ENCODE measurements at places on chromosomes 2 and 18. TPM values are rescaled to one million over a fixed set of nuclear protein-coding genes. Genes with fewer than 3 reads are reported as not detected.

The RNU2-63P gene
- total RNA-seq: 39.1 TPM

The EN1 gene
- total RNA-seq: not detected

The GALNT13 gene
- total RNA-seq: 0.16 TPM

The CCDC74B gene
- 1.4 TPM for total RNA-seq

The SMYD1 gene
- total RNA-seq: not detected

The COBLL1 gene
- total RNA-seq: 0.45 TPM

The IL37 gene
- total RNA-seq: not detected

The XIRP2 gene
- not detected for total RNA-seq

DNA sequence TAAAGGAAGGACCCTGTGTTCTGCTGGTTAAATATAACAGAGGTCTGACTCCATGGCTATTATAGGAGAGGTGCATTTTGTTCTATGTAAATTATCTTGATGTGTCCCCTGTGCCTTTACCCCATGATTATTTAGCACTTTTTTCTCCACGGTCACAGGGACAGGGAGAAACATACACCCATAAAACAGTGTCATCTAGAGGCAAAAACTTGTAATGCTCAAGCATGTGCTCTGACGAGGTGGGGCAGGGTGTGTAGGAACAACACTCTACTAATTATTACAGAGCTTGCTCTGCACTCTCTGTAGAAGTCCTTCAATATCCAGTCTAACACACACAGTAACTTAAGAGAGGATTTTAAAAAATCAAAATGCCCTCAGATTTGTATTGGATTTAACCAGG, 187.9 kb downstream of the NEDD4L start:
- H3K27ac ChIP-seq: no peak overlapping the region
- H3K27me3 ChIP-seq: no peaks in the 10 kb centered on the region
- peaks cover 3% of the 10 kb centered on the region for H3K4me1 ChIP-seq
- no peaks in the 10 kb centered on the region for H3K36me3 ChIP-seq
- DNase-seq: no peak
- H3K4me3 ChIP-seq: no peak overlapping the region

GRCh38 chr2:181790716-181791649, 100.5 kb upstream of the ITPRID2 start:
- H3K36me3 ChIP-seq: no peaks in the 10 kb centered on the region
- peak overlapping the region; percentile 68 for H3K27ac ChIP-seq
- peak; percentile 15 for DNase-seq

DNA sequence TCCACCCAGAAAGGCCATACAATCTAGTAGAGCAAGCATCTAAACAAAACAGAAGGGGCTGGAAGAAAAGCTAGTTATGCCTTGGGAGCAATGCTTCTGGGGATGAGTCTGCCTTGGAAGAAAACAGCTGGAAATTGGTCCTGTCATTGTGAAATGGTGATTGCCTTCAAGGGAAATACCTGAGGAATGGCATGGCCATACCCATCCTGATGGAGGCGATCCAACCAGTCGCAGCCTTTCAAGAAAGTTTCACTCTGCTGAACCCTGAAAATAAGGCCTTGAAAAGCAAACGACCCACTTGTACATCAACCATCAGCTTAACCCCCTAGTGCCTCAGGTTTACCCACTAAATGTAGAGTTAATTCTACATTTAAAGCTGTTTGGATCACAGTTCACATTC, 72.6 kb upstream of the PID1 start:
- no peaks in the 10 kb centered on the region for H3K4me1 ChIP-seq
- no peak for DNase-seq
- H3K4me3 ChIP-seq: no peak overlapping the region
- H3K27ac ChIP-seq: no peak overlapping the region

DNA sequence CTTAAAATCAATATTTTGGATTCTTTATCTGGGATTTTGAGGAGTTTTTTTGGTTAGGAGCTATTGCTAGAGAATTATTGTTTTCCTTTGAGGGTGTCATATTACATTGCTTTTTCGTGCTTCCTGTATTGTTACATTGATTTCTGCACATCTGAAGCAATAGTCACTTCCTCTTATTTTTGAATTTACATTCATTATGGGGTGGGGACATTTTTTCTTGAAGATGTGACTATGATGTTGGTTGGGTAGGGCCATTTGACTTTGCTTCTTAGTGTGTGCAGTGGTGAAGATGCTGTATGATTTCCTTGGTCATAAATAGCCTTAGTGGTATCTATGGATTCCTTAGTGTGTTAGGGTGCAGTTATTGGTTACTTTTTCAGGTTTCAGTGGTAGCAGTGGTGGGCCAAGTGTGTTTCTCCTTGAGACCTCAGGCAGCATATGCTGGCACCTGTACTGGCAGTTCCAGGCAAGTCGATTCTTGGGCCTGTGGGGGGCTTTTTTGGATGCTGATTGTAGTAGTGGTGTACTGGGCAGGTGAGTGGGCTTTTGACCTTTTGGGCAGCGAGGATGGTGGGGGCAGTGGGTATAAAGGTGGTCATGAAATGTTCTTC, 61.8 kb downstream of the ARHGAP25 start:
- H3K4me3 ChIP-seq: peak overlapping the region; percentile 1
- DNase-seq: no peak
- H3K27me3 ChIP-seq: no peaks in the 10 kb centered on the region
- peak overlapping the region; percentile 77 for H3K27ac ChIP-seq
- H3K4me1 ChIP-seq: peaks cover 53% of the 10 kb centered on the region

DNA sequence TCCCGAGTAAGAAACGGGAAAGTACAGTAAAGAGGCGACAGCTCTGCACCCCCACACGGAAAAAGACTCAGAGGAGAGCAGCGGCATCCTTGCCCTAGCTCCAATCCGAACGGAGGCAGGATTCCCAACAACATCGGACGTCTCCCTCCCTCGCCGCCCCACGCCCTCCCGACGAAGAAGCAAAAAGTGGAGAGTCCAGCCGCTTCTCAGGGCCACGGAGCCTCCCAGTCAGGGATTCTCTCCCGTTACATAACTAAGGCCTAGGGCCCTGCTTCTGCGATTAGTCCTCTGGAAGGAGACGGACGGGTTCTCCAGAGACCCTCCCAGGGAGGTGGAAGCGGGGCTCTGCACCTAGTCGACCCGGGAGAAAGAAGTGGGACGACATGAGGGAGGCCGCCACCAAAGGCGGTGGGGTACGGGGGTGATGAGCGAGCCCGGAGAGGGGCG, 587 bp downstream of the SUMO1 start:
- H3K27ac ChIP-seq: peak overlapping the region; percentile 81
- H3K4me1 ChIP-seq: peaks cover 34% of the 10 kb centered on the region
- peak; percentile 23 for DNase-seq
- H3K4me3 ChIP-seq: peak overlapping the region; percentile 95
- no peaks in the 10 kb centered on the region for H3K27me3 ChIP-seq

DNA sequence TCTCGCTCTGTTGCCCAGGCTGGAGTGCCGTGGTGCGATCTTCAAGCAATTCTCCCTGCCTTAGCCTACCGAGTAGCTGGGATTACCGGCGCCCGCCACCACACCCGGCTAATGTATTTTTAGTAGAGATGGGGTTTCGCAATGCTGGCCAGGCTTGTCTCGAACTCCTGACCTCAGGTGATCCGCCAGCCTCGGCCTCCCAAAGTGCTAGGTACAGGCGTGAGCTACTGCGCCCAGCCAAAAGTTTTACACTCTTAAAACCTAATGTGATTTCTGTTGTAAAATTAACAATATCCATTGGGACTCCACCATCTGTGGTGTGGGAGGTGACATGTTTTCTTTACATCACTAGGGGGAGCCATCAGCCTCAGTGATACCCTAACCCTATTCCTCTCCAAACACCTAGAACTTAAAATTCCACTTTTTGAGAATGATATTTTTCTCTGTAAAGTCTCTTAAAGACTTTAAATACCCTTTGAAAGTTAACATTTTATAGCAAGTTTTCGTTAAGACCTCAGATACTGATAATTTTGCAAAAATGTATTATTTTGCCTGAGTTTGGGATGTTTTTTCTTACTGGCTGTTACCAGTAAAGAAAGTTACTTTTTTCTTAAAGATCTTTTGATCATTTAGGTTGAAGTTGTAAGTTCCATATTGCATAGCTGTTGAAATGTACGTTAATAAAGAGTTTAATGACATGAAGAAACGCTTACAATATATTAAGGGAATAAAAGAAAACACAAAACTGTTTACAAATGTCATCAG, 11.6 kb upstream of the EIF2AK2 start:
- H3K27me3 ChIP-seq: no peaks in the 10 kb centered on the region
- H3K4me1 ChIP-seq: no peaks in the 10 kb centered on the region
- H3K4me3 ChIP-seq: no peak overlapping the region
- H3K36me3 ChIP-seq: peaks cover 9% of the 10 kb centered on the region
- peak; percentile 22 for DNase-seq

DNA sequence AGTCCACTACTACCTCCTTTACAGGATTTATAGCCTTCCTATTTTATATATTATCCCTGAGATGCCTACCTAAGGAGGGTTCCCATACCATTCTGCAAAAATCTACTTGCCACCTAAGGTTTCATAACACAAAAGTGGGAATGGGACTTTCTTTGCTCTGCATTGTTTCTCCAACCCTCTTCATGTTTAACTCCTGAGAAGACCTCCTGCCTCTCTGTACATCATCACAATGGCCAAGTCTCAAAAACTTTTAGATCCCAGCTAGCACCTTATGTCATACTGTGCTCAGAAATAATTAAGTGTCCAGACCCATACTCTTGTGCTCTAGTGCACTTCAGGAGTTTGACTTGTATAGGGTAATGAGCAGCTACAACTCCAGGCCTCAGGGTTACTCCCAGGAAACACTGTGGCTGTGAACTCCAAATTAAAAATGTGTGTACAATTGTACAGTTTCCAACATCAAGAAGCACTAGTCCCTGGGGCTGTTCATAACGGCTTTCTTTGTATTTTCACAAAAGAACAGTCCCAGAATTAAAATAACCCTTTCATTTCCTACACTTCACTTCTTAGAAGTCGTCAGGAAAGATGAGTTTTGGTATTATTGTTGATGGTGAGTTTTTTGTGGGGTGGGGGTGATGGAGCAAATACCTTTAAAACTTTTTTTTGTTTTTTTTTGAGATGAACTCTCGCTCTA, 39.4 kb downstream of the METAP1D start:
- no peak overlapping the region for H3K27ac ChIP-seq
- DNase-seq: no peak
- H3K4me3 ChIP-seq: no peak overlapping the region
- H3K4me1 ChIP-seq: no peaks in the 10 kb centered on the region
- H3K27me3 ChIP-seq: no peaks in the 10 kb centered on the region

DNA sequence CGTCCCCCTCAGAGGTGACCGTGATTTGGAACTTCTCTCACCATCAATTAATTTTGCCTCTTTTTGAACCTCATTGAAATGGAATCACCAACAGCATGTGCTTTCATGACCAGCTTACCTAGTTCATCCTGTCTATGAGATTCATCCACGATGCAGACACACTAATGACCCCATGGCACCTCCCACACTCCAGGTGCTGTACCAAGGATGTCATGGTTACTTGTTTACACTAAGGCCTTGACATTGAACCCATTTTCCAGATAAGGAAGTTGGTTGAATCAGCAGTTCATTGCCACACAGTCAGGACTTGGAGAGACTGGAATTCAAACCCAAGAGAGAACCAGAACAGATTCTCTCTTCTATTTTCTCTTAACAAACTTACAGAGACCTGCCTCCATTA, 139.0 kb downstream of the ZFP36L2 start:
- H3K36me3 ChIP-seq: peaks cover 10% of the 10 kb centered on the region
- no peaks in the 10 kb centered on the region for H3K27me3 ChIP-seq
- H3K4me3 ChIP-seq: no peak overlapping the region
- DNase-seq: no peak
- no peak overlapping the region for H3K27ac ChIP-seq

GRCh38 chr2:100625717-100626116, 62.9 kb downstream of the PDCL3 start:
- no peaks in the 10 kb centered on the region for H3K36me3 ChIP-seq
- peaks cover 3% of the 10 kb centered on the region for H3K27me3 ChIP-seq
- H3K27ac ChIP-seq: no peak overlapping the region
- peaks cover 11% of the 10 kb centered on the region for H3K4me1 ChIP-seq
- H3K4me3 ChIP-seq: no peak overlapping the region

GRCh38 chr2:43977677-43978375, 18.0 kb downstream of the LRPPRC start:
- H3K36me3 ChIP-seq: peaks cover 20% of the 10 kb centered on the region
- peaks cover 13% of the 10 kb centered on the region for H3K4me1 ChIP-seq
- no peak for DNase-seq
- no peaks in the 10 kb centered on the region for H3K27me3 ChIP-seq

- no peaks in the 10 kb centered on the region for H3K27me3 ChIP-seq
- no peak overlapping the region for H3K4me3 ChIP-seq
- H3K36me3 ChIP-seq: peaks cover 21% of the 10 kb centered on the region
- H3K4me1 ChIP-seq: peaks cover 3% of the 10 kb centered on the region
- H3K27ac ChIP-seq: no peak overlapping the region
Observed at GRCh38 chr2:20242727-20243377, 17.9 kb upstream of the SDC1 start.

- H3K4me1 ChIP-seq: peaks cover 21% of the 10 kb centered on the region
- H3K4me3 ChIP-seq: no peak overlapping the region
- no peaks in the 10 kb centered on the region for H3K27me3 ChIP-seq
- no peak overlapping the region for H3K27ac ChIP-seq
- no peak for DNase-seq
- H3K36me3 ChIP-seq: peaks cover 19% of the 10 kb centered on the region
Observed at GRCh38 chr2:178512484-178512883, 32.2 kb downstream of the PLEKHA3 start.

GRCh38 chr2:6792883-6793282, 72.8 kb downstream of the CMPK2 start:
- H3K4me3 ChIP-seq: no peak overlapping the region
- H3K4me1 ChIP-seq: no peaks in the 10 kb centered on the region
- peaks cover 7% of the 10 kb centered on the region for H3K27me3 ChIP-seq
- no peak overlapping the region for H3K27ac ChIP-seq
- no peak for DNase-seq

DNA sequence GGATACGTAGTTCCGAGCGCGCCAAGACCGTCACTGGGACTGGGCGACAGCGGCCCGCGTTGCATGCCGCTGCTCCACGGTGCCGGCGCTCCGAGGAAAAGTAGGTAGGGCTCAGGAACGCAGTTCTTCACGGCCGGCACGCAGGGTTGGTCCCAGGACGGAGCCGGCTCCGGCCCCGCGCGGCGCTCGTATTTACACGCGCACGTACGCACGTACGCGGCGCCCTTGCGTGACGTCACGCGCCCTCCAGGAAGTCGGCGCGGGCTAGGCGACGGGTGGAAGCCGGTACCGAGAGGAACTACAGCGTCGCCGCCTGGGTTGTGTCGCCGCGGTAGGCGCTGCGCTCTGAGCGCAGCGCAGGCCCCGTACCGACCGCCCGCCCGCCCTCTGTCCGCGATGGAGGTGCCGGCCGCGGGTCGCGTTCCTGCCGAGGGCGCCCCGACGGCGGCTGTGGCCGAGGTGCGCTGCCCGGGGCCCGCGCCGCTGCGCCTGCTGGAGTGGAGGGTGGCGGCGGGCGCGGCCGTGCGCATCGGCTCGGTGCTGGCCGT, at the start of gene CTDP1:
CTDP1 (plus strand) TSS at position 252 of the 548 bp plus-strand sequence; CDS start at position 397, 145 bp downstream.
- peak; percentile 90 for DNase-seq
- peak within 1 kb of the TSS; percentile 99 for H3K27ac ChIP-seq
- H3K27me3 ChIP-seq: no peaks in the 10 kb centered on the region
- H3K4me1 ChIP-seq: peaks cover 57% of the 10 kb centered on the region
- peaks cover 60% of the 10 kb centered on the region for H3K36me3 ChIP-seq
